ENCODE measurements at places on chromosomes 6 and 20.

- no peak for DNase-seq
Observed at GRCh38 chr6:81697559-81697958, 54.9 kb downstream of the TENT5A start.

GRCh38 chr6:161058741-161059140, 67.2 kb downstream of the MAP3K4 start:
- DNase-seq: no peak

GRCh38 chr6:163940705-163941623, 526.4 kb downstream of the QKI start:
- no peak for DNase-seq

- no peak for DNase-seq
Observed at GRCh38 chr6:152160346-152160745, 352.9 kb downstream of the ESR1 start.
